Activated CD4-positive, alpha-beta T cell treated with anti-CD3 and anti-CD28 coated beads, Interleukin-2, amount 10 ng/mL, durations not matched to agents 24 days and 14 days (primary cell): ENCODE measurements at places on chromosomes 6 and 20. TPM values are rescaled to one million over a fixed set of nuclear protein-coding genes. Genes with fewer than 3 reads are reported as not detected.
A peak's percentile ranks its signal among the peaks of the same experiment; 100 is the strongest.

The KIAA1755 gene
- not detected in 2 replicates for total RNA-seq

The GPR6 gene
- total RNA-seq: not detected in 2 replicates

The SYCP2 gene
- total RNA-seq: 5.2 and 5.3 TPM in 2 replicates

The CST5 gene
- total RNA-seq: not detected in 2 replicates

- peak; percentile 34 for DNase-seq
- no peak overlapping the region for H3K27ac ChIP-seq
- peaks cover 3% of the 10 kb centered on the region for H3K4me1 ChIP-seq
- no peak overlapping the region for H3K4me3 ChIP-seq
Observed at GRCh38 chr20:64276817-64277216, 21.3 kb downstream of the PCMTD2 start.

DNA sequence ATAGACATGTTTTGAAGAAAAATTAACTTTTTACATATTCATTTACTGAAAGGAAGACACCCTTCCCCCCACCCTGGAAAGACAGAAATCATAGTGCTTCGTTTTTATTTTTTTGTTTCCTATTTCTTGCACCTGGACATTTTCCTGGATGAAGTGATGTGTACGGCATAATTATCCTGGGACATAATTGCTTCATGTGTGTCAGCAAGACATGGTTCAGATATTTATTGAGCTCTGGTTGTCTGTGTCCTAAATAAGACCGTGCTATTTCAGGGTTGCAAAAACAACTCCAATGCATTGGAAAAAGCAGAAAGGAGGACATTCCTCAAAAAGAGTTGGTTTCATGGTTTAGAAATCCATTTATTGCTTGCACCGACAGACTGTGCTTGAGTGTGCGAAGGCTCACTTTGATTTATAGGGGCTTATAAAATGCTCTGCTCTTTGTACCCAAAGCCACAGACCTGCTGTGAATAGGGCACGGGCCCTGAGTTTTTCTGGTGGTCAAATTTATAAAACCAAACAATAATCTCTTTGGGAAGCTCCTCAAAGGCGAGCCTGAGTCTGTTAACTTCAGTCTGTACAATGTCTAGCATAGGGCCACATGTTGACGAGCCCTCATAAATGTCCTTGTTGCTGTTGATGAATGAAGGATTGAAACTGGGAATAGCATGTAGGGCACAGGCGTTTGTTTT is 179.5 kb downstream of the SOX4 start:
- DNase-seq: no peak
- no peaks in the 10 kb centered on the region for H3K36me3 ChIP-seq
- peaks cover 2% of the 10 kb centered on the region for H3K27me3 ChIP-seq
- H3K4me3 ChIP-seq: no peak overlapping the region

DNA sequence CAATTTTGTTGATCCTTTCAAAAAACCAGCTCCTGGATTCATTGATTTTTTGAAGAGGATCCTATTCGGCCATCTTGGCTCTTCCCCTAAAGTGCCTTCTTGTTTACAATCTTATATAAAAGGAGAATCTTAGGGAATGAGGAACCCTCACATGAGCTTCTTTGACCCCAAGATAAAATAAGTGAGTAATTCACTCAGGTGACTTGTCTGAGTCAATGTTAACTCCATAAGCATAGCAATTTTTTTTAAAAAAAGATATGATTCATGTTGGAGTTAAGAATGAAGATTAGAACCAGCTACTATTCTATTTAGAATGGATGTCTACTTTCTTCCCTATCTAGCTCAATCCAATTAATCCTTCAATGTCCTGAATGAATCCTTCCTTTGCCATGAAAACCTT is 21.0 kb downstream of the WASF1 start:
- no peak for DNase-seq
- no peak overlapping the region for H3K27ac ChIP-seq
- no peak overlapping the region for H3K4me3 ChIP-seq
- H3K27me3 ChIP-seq: peaks cover 7% of the 10 kb centered on the region
- H3K4me1 ChIP-seq: no peaks in the 10 kb centered on the region

- H3K4me3 ChIP-seq: no peak overlapping the region
- H3K4me1 ChIP-seq: no peaks in the 10 kb centered on the region
- peaks cover 1% of the 10 kb centered on the region for H3K36me3 ChIP-seq
- peaks cover 5% of the 10 kb centered on the region for H3K27me3 ChIP-seq
Observed at GRCh38 chr20:37970856-37971245, 62.4 kb downstream of the TTI1 start.

DNA sequence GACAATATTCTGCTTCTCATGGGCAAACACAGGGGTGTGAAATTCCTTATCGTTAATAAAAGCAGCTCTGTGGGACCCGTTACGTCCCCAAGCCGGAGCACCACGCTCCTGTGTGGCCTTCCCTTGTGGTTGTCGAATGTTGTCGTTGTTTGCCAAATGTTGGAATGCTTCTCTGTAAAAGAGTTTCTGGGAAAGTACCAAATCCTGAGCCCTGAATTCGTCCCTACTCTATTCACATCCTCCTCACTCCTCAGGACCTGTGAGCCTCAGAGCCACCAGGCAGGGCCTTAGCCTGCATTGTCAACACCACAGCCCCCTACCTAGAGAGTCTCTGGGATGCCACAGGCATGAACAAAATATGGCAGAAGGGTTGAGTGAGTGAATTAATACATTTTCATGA is 64.0 kb downstream of the THBS2 start:
- H3K4me1 ChIP-seq: no peaks in the 10 kb centered on the region
- no peak overlapping the region for H3K4me3 ChIP-seq
- no peak for DNase-seq

- no peaks in the 10 kb centered on the region for H3K4me1 ChIP-seq
- DNase-seq: no peak
- no peak overlapping the region for H3K27ac ChIP-seq
- H3K27me3 ChIP-seq: no peaks in the 10 kb centered on the region
- no peak overlapping the region for H3K4me3 ChIP-seq
Observed at GRCh38 chr20:20632644-20633043, 79.8 kb downstream of the RALGAPA2 start.

GRCh38 chr6:42142118-42142835 is at the start of gene C6orf132:
TSS of gene C6orf132 (minus strand) at chr6:42142620. CDS start at chr6:42142444, 176 bp downstream.
- H3K27ac ChIP-seq: peak within 1 kb of the TSS; percentile 35
- peaks cover 3% of the 10 kb centered on the region for H3K4me1 ChIP-seq
- peaks cover 44% of the 10 kb centered on the region for H3K27me3 ChIP-seq
- H3K36me3 ChIP-seq: no peaks in the 10 kb centered on the region
